ENCODE measurements at places on chromosomes 7 and 10.

GRCh38 chr10:59391060-59391459 is 28.7 kb upstream of the FAM13C start:
- no peak for DNase-seq

- no peak for DNase-seq
These were observed 6.3 kb downstream of the NRAP start for GRCh38 chr10:113657544-113657943.

GRCh38 chr7:140562926-140563481 is 77.6 kb downstream of the DENND2A start:
- DNase-seq: no peak

DNA sequence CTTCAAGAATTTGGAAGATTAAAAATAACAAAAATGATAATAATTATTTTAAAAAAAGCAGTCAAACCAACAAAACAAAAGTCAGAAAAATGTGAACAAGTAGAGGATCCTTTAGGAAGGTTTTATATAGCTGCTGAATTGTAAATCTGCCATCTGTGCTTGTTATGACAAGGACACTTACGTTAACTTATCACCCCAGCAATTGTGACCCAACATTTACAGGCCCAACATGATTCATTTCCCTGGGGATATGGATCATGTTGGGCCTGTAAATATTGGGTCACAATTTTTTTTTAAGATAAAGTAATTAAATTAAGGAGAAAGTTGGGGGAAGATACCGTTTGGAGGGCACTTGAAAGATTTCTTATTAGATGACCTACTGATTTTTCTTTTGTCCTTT is 261.4 kb upstream of the HABP2 start:
- no peak for DNase-seq

DNA sequence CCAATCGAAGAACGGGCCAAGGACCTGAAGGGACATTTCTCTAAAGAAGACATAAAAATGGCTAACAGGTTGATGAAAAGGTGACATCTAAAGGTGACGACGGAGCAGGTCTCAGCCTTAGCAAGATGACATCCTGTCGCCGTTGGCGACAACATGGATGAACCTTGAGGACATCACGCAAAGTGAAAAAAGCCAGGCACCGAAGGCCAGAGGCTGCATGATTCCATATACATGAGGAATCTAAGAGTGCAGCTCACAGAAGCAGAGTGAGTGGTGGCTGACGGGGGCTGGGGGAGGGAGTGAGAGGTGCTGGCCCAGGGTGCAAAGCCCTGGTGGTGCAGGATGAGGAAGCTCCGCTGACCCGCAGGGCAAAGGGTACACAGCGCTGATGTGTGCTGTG is 34.1 kb upstream of the NKX6-2 start:
- DNase-seq: no peak

DNA sequence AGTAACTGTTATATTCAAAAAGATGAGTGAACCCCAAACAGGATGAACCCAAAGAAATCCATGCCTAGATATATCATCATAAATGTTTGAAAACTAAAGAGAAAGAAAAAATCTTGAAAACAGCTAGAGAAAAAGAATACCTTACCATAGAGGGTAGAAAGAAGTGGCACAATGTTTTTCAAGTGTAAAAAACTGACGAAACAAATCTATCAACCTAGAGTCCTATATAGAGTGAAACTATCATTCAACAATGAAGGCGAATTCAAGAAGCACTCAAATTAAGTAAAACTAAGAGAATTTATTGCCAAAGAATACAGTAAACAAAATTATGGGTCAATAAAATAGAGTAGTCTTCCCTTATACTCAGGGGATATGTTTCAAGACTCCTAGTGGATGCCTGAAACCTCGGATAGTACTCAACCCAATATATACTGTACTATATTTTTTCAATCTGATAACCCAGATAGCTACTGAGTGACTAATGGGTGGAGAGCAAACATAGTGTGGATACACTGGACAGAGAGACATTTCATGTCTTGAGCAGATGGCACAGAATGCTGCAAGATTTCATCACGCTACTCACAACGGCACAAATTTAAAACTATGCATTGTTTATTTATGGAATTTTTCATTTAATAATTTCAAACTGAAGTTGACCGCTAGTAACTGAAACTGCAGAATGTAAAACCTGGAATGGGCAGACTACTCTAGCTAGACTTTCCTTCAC is 52.6 kb upstream of the TMEM106B start:
- no peak for DNase-seq

GRCh38 chr7:134718211-134718875 is 61.1 kb upstream of the CALD1 start:
- DNase-seq: no peak

DNA sequence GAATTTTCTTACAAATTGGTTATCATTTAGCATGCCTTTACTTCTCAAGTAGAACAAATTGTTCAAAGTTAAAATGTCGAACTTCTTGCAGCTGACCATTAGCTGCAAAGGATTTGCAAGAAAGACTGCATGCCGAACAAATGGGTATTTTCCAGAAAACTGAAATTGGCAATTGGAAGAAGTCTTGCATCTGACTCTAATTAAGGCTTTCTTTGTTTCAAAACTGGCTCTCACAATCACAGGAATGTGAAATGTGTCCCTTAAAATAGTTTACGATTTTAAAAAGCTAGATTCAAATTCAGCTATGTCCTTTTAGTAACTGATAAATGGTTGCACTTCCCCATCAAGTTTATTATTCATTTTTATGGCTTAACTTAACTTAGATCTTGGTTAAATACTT is 207.9 kb downstream of the ARL4A start:
- no peak for DNase-seq

- DNase-seq: no peak
These were observed 57.2 kb downstream of the MAD1L1 start for GRCh38 chr7:2175514-2175913.

GRCh38 chr10:68348265-68348741 is 15.6 kb upstream of the PBLD start:
- peak; percentile 76 for DNase-seq

DNA sequence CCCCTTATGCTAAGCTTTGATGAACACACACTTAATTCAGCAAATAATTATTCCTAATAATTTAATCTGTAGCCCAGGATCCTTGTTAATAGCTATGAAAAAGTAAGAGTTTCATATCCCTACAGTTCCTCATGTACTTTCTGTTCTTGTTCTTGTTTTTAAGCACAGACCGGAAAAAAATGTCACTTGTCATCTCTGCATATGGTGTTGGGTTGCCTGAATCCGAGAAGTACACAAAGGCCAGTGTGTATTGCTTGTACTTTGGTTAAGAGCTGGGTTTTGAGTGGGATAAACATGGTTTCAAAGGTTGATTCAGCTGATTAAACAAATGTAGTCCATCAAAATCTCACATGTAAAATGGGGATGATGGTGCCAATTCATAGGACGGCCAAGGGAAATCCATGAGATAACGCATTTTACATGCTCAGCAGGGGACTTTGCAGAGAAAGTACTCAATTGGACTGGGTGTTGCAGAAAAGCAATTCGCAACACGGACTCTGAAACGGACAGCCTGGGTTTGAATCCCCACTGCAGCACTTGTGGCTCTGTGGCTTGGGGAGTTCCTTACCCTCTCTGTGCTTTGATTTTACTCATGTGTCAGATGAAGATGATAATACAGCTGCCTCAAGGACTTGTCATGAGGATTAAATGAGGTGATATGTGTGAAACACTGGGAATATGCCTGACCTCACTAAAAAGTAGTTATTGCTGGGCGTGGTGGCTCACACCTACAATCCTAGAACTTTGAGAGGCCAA is 71.7 kb downstream of the MAP3K8 start:
- DNase-seq: no peak

GRCh38 chr10:43222210-43222720 is 44.6 kb downstream of the RASGEF1A start:
- DNase-seq: no peak

- DNase-seq: no peak
These were observed 33.6 kb downstream of the SMKR1 start for GRCh38 chr7:129535896-129536295.

GRCh38 chr7:42567051-42567450 is 330.0 kb upstream of the GLI3 start:
- no peak for DNase-seq

DNA sequence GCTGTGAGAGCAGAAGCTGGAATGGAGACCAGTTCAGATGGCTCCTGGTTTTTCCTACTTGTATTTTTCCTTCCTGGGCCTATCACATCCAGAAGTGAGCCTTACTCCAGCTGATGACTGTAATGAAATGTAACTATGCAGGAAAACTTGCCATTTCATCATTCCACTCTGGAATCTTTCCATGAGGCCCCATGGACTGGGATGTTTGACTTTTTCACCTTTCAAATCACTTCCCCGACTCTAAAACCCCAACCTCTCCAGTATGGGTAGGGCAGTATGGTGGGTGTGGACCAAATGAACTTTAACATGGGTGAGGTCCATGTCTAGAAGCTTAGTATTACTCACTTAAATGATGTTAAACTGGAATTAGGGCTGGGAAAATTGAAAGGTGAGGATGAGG is 40.3 kb upstream of the DLD start:
- DNase-seq: no peak

GRCh38 chr7:11127114-11127785 is 153.6 kb downstream of the PHF14 start:
- DNase-seq: no peak

DNA sequence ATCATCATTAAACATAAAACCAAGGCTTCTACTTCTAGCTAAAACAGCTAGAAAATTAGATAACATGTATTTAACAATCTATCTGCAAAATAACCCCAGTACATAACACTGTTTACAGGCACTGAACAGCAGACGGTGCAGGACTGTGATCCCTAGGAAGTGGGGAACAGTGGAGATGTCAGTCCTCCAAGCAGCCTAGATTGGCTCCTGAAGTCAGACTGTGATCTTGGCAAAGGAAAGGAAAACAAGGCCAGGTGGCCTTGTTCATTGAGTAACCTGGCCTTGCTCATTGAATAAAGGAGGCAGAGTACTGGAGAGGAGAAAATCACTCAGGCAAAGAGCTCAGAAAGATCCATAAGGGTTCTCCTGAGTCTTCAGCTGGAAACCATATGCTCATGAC is 77.7 kb upstream of the DIP2C start:
- DNase-seq: no peak

GRCh38 chr10:119358152-119358512 is 150.8 kb downstream of the GRK5 start:
- DNase-seq: no peak

GRCh38 chr10:683448-684071 is 5.9 kb downstream of the DIP2C start:
- no peak for DNase-seq

GRCh38 chr7:142836426-142836825 is 18.4 kb upstream of the EPHB6 start:
- DNase-seq: no peak

GRCh38 chr7:129644634-129645230 is 33.2 kb downstream of the NRF1 start:
- DNase-seq: peak; percentile 40

GRCh38 chr10:5533098-5533731 is 8.5 kb downstream of the CALML3 start:
- peak; percentile 32 for DNase-seq

DNA sequence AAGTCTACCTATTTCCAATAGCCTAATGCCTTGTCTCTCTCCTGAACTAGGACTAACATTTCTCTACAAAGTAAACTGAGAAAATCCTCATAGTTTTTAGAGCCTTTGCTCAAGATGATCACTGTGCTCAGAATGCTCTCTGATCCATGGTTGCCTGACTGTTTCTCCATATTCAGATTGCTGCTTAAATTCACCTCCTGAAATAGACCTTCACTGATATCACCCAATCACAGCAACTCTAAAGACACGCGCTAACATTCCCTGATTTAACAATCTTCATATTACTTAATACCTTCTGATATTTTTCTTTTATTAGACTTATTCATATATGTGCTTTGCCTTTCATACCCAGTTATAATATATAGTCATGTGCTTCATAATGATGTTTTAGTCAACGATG is 148.9 kb upstream of the SP4 start:
- DNase-seq: no peak

- no peak for DNase-seq
These were observed 417.8 kb downstream of the PARD3 start for GRCh38 chr10:34397324-34397723.

GRCh38 chr10:85858776-85859515 is 507.6 kb downstream of the GRID1 start:
- DNase-seq: no peak

GRCh38 chr10:111187096-111187495 is 110.3 kb downstream of the ADRA2A start:
- DNase-seq: no peak

GRCh38 chr7:28926871-28927597 is 31.1 kb downstream of the TRIL start:
- DNase-seq: peak; percentile 74
